ENCODE measurements at places on chromosomes 16 and 17.

DNA sequence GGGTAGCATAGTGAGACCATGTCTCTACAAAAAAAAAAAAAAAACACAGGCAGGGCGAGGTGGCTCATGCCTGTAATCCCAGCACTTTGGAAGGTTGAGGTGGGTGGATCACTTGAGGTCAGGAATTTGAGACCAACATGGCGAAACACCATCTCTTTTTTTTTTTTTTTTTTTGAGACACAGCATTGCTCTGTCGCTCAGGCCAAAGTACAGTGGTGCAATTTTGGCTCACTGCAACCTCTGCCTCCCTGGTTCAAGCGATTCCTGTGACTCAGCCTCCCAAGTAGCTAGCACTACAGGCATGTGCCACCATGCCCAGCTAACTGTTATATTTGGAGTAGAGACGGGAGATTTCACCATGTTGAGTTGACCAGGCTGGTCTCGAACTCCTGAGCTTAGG is 5.1 kb downstream of the RAMP2 start:
- DNase-seq: no peak

DNA sequence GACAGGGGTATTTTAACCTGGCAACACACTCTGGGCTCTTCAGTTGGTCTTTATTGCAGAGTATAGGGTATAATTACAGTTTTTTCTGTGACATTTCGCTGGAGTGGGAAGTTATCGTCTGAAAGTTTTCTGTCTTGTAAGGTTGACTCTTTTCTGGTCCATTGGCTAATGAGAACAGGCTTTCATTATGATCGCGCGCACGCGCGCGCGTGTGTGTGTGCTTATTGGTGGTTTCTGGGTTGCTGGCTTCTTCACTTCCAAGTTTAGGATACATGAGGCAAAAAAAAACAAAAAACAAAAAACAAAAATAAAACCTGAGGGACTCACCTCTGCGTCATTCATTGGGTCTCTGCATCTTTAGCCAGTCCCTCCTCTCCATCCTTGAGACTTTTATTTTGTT is 68.7 kb upstream of the MYOCD start:
- no peak for DNase-seq

GRCh38 chr17:72240333-72240732 is 119.5 kb downstream of the SOX9 start:
- no peak for DNase-seq

GRCh38 chr17:36885153-36885735 is 52.0 kb upstream of the LHX1 start:
- DNase-seq: no peak

DNA sequence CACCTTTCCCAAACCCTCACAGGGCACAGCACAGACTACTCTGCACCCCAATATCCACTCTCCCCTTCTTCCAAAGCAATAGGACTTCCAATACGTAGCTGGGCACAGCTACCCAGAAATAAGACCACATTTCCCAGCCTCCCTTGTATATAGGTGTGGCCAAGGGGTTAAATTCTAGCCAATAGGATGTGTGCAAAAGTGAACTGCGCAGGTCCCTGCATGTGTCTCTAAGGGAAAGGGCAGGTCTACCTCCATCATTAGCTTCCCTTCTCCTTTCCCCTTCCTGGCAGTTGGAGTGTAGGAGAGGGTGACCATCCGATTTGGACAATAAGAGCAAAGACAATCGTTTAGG is 25.5 kb upstream of the SNN start:
- no peak for DNase-seq

- peak; percentile 67 for DNase-seq
Measured at GRCh38 chr17:65109990-65110680, 27.0 kb upstream of the RGS9 start.

GRCh38 chr16:89880477-89881367 is 7.3 kb downstream of the TCF25 start:
- DNase-seq: no peak

GRCh38 chr16:73546341-73546845 is 498.5 kb upstream of the ZFHX3 start:
- no peak for DNase-seq

- peak; percentile 67 for DNase-seq
Measured at GRCh38 chr17:75250009-75250471, 11.4 kb downstream of the GGA3 start.

- peak; percentile 5 for DNase-seq
Measured at GRCh38 chr17:71063127-71063526, 893.8 kb downstream of the KCNJ2 start.

- DNase-seq: no peak
Measured at GRCh38 chr16:86229866-86230656, 280.3 kb upstream of the FOXF1 start.

DNA sequence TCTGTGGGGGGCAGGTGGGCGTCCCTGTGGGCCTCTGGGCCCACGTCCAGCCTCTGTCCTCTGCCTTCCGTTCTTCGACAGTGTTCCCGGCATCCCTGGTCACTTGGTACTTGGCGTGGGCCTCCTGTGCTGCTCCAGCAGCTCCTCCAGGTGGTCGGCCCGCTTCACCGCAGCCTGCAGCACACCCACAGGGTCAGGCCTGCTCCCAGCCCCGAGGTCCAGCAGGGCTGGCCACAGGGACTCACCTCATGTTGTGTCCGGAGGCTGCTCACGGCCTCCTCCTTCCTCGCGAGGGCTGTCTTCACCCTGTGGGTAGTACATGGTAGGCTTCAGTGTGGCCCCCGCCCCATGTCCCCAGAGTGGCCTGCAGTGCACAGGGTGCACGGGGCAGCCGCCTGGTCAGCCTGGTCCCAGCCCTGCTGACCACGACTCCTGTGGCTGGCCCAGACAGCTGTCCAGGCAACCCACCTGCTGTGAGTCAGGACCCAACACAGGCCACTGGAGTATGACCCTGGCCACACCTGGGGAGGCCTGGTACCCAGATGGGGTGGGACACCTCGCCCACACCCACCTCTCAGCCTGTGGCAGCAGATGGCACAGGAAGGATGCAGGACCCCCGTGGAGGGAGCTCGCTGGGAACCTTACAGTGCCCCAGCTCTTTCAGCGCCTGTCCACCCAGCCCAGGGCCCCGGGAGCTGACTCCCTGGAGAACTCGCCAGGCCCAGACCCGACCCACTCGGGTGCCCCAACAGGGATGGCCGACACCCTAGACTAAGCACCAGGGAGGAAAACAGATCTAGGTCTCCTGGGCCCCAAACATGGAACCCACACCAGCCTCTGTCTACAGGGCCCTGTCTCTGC is 23.9 kb upstream of the AATK start:
- DNase-seq: no peak

DNA sequence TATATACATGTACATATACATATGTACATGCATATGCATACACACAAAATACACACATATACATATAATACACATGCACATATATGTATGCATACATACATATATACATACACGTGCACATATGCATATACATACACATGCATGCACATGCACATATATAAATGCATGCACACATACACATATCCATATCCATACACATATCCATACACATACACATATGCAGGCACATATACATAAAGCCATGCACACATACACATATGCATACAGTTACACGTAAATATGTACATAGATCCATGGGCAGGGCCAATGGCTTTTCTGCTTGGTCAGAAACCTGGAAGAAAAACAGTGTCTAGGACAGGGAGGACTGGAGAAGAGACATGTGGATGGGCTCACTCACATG is 23.9 kb upstream of the USP10 start:
- DNase-seq: no peak

DNA sequence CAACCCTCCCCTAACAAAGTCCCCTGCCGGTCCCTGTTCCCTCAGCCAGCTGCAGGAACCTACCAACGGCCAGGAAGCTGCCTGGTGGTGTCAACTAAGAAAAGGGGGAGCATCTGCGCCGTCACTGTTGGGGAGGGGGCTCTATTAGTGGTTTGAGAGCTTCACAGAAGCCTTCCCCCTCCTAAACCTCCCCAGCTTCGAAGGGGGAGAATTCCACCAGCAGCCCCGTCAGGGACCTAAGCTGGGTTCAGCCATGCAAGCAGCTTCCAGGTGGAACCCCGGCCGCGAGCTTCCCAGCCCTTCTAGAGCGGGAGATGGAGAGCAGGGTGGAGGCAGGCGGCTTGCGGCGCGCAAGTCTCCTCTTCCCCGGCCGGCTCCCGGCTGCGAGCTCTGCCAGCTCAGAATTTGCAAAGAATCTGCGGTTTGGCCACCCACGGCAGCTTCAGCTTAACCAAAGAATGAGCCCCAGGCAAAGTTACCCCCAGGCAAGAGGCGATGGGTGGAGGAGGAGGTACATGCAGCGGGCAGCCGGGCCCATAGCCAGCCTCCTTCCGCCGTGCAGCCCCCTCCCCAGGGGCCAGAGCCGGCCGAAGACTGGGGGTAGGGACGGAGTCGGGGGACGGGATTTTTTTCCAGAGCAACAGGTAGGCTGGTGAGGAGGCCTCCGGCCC is 33.7 kb downstream of the DDX19A start:
- DNase-seq: peak; percentile 92

- no peak for DNase-seq
Measured at GRCh38 chr16:982145-983043, 824 bp downstream of the SOX8 start.

- DNase-seq: peak; percentile 91
Measured at GRCh38 chr16:29029168-29029994, 44.5 kb downstream of the LAT start.

- DNase-seq: peak; percentile 2
Measured at GRCh38 chr16:51994597-51994996, 552.3 kb downstream of the TOX3 start.

DNA sequence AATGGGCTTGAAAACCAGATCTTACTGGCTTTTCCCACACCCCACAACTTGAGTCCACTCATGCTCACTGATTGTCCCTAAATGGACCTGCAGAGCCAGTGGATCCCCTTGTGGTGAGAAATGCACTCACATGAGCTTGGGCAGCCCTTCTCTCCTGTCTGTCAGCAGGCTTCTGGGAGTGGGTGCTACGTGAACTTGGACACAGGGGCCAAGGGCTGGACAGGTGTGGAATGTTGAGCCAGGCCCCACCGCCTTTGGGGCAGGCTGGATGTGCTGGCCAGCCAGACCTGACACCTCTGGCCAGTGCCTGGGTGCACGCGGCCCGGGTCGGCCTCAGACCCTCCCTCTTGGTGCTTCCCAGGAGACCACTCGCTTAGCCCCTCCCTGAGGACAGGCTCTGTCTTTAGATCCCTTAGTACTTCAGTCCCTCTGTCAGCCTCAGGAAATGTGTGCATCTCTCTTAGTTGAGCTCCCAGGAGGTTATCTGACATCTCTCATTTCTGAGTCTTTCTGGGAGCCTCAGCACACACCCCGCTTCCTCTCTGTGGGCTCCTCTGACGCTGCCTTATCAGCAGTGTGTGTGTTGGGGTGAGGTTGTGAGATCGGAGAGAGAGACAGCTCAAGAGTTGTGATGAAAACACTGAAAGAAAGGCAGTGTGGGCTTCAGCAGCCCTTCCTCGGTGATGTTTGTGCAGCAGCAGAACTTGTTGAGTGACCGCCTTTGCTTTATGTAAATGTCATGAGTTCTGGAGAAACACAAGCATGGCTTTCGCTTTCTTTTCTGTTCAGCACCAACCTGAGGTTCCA is 117.0 kb downstream of the RAB11FIP4 start:
- no peak for DNase-seq

DNA sequence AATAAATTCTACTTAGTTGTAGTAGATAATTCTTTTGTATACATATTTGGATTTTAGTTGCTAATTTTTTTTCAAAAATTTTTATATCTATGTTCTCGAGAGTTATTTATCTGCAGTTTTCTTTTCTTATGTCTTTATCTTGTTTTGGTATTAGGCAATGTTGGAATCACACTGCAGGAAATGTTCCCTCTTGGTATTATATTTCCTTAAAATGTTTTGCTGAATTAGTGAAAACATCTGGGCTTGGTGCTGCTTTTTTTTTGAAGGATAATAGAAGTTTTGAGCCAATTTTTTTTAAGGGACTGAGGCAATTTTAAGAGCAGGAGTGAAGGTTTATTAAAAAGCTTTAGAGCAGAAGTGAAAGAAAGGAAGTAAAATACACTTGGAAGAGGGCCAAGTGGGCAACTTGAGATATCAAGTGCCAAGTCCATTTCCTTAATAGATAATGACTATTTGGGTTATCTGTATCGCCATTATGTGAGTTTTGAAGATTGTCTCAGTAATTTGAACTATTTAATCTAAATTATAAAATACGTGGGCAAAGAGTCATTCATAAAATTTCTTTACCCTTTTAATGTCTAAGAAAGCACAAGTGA is 1390.1 kb upstream of the CDH8 start:
- DNase-seq: no peak

DNA sequence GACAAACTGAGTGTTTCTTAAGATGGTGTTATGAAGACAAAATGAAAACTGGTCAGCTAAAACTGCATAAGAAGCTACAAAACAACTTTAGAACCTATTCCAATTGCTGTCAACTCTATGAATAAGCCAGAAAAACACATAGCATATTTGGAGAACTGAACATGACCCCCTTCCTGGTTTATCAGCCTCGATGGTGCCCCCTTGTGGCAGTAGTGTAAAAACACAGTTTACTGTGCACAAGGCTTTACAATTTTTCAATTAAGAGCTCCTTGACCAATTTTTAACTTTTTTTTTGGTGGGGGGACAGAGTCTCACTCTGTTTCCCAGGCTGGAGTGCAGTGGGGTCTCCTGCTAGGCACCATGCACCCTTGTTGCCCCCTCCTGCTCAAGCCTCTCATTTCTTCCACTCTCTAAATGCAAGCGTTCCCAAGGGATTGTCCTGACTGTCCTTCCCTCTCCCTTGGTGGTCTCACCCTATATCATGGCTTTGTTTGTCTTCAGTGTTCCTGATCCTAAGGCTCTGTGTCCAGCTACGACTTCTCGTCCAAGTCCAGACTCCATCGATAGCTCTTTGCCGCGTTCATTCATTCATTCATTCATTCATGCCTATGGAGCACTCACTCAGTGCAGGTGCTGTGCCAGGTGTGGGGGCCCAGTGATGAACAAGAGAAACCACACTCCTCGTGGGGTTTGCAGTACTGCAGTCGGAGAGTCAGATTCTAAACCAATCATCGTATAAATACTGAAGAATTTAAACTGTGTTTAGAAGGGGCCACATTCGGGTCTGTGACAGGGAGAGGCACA is 7.5 kb downstream of the EIF1 start:
- peak; percentile 80 for DNase-seq

- DNase-seq: no peak
Measured at GRCh38 chr16:27208796-27209195, 5.5 kb downstream of the KDM8 start.

DNA sequence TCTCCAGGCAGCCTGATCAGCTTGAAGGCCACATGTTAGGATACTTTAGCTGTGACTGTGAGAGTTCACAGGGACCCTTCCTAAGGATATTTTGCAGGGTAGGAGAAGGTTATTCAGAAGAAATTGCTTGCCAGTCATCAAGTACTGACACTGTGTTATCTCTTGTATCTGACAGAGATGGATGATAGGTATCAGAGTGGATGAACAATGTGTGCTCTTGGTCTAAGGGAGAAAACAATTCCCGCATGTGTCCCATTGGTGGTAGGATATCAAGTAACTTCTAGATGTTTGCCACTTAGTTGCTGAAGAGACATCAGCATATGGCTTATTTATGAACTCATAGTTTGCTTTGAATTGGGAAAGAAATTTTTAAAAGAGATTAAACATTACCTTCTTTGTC is 219.3 kb downstream of the SPECC1 start:
- DNase-seq: no peak

- no peak for DNase-seq
Measured at GRCh38 chr17:81509972-81510784, 2.4 kb downstream of the ACTG1 start.

Measured in fibroblast of upper back skin (primary cell).